HepG2 (cell line): ENCODE measurements at places on chromosomes 6 and 20.

DNA sequence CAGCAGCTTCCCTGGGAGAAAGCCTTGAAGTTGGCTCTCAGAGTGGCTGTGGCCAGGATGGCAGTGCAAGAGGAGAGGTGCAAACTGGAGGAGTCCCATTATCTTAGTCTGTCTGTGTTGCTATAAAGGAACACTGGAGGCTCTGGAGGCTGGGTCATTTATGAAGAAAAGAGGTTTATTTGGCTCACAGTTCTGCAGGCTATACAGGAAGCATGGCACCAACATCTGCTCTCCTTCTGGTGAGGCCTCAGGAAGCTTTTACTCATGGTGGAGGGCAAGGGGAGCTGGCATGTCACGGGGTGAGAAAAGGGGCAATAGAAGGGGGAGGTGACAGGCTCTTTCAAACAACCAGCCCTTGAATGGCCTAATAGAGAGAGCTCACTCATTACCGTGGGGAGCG is 47.1 kb downstream of the PSMG4 start:
- no peaks in the 10 kb centered on the region for H3K4me1 ChIP-seq
- no peak for DNase-seq
- no peaks in the 10 kb centered on the region for H3K27me3 ChIP-seq
- H3K4me3 ChIP-seq, result no peak overlapping the region
- peaks cover 26% of the 10 kb centered on the region for H3K36me3 ChIP-seq

DNA sequence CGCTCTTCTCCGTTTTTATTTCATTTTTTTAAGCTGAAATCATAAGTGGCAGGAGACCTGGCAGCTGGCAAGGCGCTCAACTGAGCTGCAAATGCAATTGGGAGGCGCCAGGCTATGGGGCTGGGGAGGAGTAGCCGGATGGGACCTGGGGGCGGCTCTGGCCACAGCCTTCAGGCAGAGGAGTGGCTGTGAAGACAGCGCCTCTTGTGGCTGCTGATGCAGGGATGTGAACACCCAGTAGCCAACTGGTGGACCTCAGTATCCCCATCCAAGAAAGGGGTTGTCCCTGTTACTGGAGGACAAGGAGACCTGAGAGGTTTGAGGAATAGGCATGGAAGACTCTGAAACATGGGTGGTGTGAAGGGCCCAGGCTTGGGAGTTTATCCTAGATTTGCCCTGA is 12.6 kb downstream of the KCNK17 start:
- H3K27me3 ChIP-seq, result 0 out of 3 replicates have a peak, but pooled peaks cover 9% of the 10 kb centered on the region
- no peak overlapping the region for H3K27ac ChIP-seq
- peak; percentile 18 for DNase-seq

DNA sequence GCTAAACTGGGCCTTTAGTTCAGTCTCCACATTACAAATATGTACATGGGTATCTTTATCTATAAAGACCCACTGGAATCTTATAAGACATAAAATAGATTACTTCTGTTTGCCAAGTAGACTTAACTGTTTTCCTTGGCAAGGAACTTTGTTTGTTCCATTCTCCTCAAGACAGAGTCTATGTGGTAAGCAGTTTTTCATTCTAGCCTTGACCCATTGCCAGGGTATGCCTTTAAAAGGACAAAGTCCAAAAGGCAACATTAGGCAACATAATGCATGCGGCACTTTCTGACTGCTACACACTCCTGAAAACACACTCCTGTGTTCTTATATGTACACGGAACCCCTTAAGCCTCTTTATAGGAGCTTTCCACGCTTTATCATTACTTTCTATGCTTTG is 20.4 kb downstream of the VNN1 start:
- no peaks in the 10 kb centered on the region for H3K4me1 ChIP-seq
- no peaks in the 10 kb centered on the region for H3K27me3 ChIP-seq
- no peak overlapping the region for H3K27ac ChIP-seq
- no peak overlapping the region for H3K4me3 ChIP-seq
- DNase-seq, result no peak
- H3K36me3 ChIP-seq, result no peaks in the 10 kb centered on the region

DNA sequence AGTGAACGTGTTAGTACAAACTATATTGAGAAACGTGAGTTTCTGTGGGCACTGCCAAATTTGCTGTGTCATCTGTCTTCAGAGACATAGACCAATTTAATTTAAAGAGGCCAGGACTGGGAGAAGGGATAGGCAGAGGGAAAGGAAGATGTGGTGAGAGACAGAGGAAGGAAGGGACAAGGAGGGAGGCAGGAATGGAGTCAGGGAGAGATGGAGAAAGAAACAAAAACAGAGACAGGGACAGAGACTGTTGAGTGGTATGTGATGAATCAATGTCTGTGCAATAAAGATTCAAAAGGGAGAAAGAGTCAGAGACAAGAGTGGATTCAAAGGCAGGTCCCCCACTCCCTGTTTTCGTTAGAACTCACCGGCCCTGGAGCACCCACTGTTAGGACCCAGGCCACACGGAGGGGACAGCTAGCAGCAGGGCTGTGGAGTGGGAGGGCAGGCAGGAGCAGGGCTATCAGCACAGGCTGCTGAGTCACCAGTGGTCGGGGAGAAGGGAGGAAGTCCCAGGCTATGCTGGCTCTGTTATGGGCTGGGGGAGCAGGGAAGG is 51.6 kb upstream of the CHD6 start:
- no peak overlapping the region for H3K4me3 ChIP-seq
- H3K27me3 ChIP-seq, result peaks cover 12% of the 10 kb centered on the region; the same call in 1 of the 2 replicates
- no peaks in the 10 kb centered on the region for H3K4me1 ChIP-seq
- H3K27ac ChIP-seq, result no peak overlapping the region
